ENCODE measurements at places on chromosomes 1 and 21.
A peak's percentile ranks its signal among the peaks of the same experiment; 100 is the strongest.

- DNase-seq: no peak
Observed at GRCh38 chr1:177809819-177810218, 160.0 kb downstream of the SEC16B start.

- no peak for DNase-seq
Observed at GRCh38 chr1:19044471-19044870, 88.0 kb upstream of the IFFO2 start.

- no peak for DNase-seq
Observed at GRCh38 chr1:220526294-220526693, 1.6 kb upstream of the MARK1 start.

DNA sequence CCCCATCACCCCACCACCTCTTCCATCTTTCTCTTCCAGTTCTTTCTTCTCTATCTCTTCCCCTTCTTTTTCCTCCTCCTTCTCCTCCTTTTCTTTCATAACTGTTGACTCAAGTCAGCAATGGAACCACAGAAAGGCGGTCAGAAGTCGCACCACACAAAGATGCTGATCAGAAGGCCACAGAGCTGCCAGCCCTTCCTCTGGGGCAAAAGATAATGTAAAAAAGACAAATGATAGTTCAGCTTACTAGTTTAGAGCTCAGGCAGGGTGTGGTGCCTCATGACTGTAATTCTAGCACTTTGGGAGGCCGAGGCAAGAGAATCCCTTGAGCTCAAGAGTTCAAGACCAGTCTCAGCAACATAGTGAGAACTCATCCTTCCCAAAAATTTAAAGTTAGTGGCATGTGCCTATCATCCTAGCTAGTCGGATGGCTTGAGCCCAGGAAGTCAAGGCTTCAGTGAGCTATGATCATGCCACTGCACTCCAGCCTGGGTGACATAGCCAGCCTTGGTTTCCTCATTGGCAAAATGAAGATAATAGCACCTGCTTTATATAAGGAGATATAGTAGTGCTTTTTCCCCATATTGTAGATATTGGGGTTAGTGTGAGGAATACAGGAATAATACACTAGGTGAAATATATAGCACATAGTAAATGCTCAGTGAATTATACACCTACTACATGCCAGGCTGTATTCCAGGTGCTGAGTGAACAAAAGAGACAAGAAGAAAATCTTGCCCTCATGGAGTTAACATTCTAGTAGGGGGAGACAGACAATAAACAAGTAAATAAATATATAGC is 12.5 kb upstream of the IGSF3 start:
- DNase-seq: no peak

DNA sequence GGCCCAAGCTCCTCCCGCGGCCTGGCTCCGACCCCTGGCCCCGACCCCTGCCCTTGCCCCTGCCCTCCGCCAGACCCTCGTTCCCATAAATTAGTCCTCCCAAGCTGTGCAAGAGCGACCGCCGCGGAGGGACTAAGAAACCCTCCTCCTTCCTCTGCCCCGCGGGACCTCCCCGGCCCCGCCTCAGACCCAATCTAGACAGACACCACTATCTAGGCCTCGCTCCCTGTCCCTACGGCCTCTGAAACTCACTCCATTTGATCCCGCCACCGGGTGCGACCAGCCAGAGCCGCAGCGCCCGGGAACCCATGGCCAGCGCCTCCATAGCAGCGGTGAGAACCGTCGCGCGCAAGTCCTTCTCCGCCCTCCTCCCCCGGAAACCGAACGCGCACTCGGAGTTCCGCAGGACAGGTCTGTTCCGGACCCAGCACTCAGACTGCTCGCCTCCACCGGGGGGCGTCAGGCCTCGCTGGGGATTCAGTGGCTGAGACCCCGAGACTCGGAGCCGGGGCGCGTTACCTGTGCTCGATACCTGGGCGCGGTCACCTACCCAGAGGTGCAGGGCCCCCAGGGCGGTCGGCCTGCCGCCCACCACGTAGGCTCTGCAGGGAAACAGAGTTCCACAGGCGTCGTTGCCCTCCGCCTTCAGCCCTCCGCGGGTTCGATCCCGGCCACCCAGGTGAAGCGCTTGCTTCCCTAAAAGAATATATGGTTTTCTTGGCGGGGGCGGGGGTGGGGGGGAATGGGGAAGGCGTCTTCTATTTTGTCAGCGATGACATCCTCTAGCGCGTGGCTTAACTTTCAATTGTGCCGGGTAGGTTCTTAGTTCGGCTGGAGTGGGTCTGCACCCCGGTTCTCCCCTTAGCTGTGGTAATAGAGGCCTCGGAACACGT is at the start of gene MRPL39:
Gene MRPL39 (minus strand): TSS at position 331 of the 893 bp plus-strand sequence. CDS start 6 bp downstream, at position 325.
- DNase-seq: peak; percentile 68

- DNase-seq: no peak
Observed at GRCh38 chr1:39255222-39255621, 50.7 kb downstream of the MACF1 start.

DNA sequence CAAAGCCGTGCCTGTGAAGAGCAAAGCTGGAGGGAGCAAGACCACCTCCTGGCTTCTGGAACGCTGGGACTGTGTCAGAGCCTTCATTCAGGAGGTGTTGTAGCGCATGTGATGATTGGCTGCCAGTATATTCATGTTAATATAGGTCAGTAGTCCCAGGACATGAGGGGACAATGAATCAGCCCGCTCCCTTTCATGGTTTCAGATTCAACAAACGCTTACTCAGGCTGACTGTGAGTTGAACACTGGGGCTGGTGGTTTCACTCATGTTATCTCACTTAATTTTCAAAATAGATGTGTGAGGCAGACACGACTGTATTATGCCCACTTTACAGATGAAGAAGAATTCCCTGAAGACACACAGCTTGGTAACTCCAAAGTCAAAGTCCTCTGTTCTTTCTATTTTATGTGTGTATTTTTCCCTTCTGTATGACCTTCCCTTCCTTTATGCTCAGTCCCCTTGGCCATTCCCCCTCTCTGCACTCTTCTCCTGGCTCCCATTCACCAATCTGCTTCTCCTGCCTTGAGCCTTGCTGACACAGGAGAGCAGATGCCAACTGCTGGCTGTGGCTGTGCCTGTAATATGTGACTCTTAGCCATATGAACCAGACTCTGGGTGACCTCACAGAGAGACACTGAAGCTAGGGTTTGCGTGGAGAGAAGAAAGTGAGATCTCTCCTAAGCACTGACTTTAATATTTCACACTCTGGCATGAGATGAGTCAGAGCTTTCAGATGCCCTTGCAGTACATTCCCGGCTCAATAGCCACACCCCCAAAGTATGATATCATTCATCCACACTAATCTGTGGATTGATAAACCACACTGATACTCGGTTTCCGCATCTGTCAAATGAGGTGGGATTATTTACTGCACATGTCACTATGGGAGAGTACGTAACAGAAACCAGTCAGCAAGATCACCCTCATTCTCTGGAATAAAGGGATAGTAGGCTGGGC is 31.4 kb upstream of the KIRREL1 start:
- DNase-seq: no peak

All from activated CD8-positive, alpha-beta memory T cell treated with anti-CD3 and anti-CD28 coated beads for 48 hours (primary cell).